ENCODE measurements at places on chromosomes 13 and 19. TPM values are rescaled to one million over a fixed set of nuclear protein-coding genes. Genes with fewer than 3 reads are reported as not detected.
A peak's percentile ranks its signal among the peaks of the same experiment; 100 is the strongest.

GRCh38 chr13:105255472-105255871 is 1280.0 kb downstream of the EFNB2 start:
- DNase-seq: no peak

DNA sequence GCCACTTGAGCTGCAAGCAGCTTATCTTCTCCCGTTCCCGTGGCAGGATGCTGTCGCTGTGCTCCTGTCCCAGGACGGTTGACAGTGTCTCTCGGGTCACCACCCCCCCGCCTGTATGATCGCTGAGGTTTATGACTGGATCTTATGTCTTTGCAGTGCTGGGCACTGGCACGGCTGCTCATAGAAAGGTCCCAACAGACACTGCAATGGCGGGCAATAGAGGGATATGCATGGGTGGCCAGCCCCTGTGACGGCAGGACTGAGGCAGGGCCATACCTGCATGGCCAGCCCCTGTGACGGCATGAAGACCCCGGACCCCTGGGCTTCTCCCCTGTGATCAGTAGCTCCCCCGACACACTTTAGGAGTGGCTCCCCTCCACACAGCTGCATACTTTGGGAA is 307.2 kb downstream of the TEX29 start:
- no peak for DNase-seq

DNA sequence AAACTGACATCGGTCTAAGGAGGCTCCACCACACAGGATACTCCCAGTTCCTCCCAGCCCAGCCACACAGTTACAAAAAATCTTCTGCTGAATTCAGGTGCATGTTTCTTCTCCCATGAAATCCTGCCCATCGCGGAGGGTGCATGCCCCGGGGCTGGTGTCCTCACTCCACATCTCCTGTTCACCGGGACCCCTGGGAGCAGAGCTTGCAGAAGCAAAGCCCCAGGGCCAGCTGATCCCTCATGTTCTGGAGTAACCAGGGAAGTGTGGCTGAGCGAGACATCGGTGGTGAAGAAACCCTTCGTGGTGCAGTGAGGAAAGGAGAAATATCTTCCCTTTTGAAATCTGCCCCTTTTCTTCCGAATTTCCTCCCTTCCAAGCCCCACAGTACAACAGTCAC is 904 bp upstream of the SIGLEC9 start:
- DNase-seq: no peak

DNA sequence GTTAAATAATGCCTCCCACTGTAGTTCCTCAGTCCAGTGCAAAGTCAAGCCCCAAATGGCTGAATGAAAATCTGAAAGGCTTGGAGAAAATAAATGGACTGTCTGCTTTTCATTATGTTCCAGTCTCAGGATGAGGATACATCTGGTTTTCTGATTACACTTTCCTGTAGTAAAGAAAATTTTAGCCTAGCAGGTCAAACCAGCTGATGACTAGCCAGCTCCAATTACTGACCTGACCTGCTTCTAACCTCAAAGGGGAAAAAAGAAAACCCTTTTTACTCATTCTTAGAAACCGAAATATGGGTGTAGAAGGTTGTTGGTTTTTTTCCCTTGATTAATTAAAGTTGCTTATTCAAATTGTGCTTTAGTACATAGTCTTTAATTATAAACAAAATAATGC is 418.4 kb downstream of the EFNB2 start:
- no peak for DNase-seq

DNA sequence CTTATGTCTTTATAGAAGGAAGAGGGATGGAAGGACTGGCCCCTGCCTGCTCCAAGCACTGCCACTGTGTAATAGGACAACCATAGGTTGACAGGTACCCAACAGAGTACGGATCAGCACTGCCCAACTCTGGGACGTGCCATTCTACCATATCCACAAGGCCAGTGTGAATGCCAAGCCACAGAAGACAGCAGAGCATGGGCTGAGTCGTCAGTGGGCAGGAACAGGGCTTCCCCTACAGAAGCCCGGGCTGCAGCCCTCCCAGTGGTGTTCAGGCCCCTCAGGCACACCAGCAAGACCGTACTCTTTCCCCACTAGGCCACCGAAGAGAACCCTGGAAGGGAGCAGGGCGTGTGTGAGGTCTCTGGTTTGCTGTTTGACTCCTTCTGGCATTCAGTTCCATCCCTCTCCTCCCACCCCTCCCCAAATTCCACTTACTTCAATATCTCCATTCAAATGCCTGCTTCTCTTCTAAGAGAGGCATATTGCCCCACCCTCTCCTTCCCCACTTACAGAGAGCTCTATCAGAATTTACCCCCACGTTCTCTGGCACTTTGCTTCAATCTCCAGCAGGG is 209.4 kb downstream of the FOXO1 start:
- no peak for DNase-seq

GRCh38 chr19:50510700-50511068 is 307 bp downstream of the JOSD2 start:
- no peak for DNase-seq

DNA sequence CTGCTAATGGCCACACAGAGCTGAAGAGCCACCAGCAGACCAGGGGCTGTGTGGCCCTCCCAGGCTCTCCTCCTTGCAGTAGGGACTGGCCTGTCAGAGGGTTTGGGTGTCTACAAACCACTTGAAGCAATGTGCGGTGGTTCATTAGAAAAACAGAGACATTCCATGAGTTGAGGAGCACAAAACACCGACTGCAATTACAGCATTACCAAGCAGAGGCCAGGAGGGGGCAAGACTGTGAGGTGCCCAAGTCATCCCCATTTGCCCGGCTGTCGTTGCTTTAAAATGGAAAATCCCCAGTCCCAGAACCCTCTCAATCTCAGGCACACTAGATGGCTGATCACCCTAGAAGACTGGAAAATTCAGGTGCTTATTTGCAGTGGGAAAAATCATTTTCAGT is 15.0 kb downstream of the TMTC4 start:
- DNase-seq: no peak

GRCh38 chr19:47161876-47162489 is 31.3 kb downstream of the SAE1 start:
- DNase-seq: no peak

DNA sequence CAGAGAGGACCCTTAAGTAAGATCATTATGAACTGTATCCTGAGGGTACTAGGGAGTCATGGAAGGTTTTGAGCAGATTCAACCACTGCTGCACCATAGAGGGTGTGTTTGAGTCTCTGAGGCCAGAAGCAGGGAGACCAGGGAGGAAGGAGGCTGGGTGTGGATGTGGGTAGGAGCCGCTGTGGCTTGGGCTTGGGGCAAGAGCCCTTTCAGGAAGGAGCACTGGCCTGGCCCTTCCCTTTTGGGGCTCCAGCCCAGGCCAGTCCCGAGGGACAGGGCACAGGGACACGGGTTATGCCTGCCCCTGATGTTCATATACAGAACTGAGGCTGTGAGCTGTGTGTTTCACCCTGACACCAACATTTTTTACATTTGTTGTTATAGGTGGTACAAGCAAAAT is 7.2 kb downstream of the CIC start:
- DNase-seq: no peak

DNA sequence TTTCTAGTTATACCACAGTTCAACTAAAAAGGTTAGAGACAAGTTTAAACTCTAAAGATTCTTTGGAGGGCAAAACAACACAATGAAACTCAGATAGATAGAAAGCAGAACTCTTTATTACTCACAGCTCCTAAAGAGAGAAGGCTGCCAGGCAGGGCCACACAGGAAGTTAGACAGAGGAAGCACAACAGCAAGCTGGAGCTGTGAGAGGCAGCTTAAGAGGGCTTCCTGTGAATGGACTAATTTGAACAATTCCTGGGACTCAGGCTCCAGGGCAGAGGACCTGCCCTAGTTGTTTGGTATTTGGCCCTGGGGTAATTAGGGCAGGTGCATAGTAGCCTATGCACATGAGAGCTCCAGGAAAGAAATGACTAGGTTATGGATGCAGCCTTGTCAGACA is 803.6 kb downstream of the DIAPH3 start:
- DNase-seq: no peak

DNA sequence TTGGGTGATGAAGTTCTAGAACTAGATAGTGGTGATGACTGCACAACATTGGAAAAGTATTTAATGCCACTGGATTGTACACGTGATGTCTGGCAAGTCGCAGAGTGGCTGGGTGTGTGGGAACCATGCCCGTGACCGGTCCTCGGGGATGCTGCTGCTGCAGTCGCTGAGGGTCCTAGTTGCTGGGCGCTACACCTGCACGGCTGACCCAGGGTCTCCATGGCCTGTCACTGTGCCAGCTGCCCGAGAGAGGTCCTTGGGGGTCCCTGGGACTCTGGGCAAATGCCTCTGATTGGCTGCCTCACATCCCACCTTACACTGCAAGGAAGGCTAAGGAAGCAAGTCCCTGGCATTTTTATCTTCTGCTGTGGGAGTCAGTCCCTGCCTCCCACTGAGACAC is 109.1 kb upstream of the PABPC3 start:
- no peak for DNase-seq

GRCh38 chr19:39047073-39047472 is 14.7 kb upstream of the FBXO27 start:
- no peak for DNase-seq

GRCh38 chr13:51960766-51961165 is 50.5 kb downstream of the ATP7B start:
- no peak for DNase-seq

DNA sequence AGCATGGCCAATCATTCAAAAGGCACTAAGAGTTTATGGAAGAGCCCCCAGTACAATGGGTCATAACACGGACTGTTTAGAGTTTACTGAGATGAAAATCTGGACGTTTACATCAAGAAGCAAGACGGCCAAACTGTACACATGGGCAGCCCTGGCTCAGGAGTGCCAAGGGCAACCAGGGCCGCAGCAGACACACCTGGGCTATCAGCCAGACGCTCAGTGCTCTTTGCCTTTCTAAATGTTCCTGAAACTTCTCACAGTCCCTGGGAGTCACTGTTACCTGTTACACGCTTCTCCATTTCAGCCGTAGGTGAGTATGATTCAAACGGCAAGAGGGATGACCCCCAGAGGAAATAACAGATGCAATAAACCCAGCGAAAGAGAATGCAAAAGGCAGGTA is 64.5 kb downstream of the ABCC4 start:
- no peak for DNase-seq

GRCh38 chr13:32381539-32381938 is 46.4 kb downstream of the N4BP2L1 start:
- peak; percentile 5 for DNase-seq

GRCh38 chr19:11125994-11126685 is 29.4 kb downstream of the SPC24 start:
- DNase-seq: peak; percentile 38

DNA sequence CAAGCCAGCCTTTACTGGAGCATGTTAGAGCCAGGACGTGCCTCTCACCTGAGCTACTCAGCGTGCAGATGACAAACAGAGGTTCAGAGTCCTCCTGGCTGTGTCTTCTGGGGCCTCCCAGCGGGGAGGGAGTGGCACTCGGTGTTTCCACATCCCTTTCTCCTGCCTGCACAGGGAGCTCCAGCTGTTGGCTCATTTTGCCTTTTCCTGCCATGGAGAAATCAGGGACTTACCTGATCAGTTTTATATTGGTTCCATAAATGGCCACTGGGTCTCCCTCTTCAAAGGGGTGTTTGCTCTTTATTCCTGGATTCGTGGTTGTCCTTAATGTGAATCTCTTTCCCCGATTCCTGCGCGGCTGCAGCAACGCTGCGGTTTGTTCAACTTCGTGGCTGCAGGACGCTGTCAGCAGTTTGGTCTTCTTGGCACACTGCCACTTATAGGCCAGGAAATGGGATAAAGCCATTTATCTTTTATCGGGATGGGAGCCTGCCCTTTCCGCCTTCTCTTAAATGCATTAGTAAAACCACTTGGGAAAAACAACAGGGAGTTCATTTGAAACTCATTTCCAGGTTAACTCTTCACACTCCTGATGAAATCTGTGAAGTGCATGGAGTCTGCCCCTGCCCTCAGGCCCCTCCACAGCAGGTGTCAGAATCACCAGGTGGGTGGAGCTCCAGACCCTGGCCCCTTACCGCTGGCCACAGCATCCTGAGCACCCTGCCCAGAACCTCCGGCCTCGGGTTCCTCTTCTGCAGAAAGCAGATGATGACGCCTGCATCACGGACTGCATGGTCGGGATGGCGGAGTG is 39.8 kb upstream of the MCF2L start:
- DNase-seq: no peak

DNA sequence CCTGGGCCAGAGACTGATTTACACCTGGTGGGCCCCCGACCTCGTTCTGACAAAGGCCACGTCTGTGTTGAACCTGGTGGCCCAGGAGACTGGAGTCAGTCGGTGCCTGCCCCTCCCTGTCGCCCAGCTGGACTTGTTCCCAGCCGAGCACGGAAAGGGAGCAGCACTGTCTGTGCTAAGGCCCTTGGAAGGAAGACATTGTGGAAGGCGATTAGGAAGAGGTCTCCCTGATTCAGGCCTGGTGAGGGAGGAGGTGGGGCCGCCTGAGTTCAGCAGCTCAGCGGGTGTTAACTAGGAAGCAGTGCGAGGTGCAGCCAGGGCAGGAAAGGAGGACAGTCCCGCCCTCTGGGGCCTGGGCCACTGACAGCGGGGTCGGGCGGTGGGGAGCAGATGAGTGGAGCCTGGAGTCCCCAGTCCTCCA is 64.7 kb downstream of the GPR12 start:
- DNase-seq: no peak

- DNase-seq: no peak
These were observed 16.9 kb upstream of the PROZ start for GRCh38 chr13:113141601-113141970.

DNA sequence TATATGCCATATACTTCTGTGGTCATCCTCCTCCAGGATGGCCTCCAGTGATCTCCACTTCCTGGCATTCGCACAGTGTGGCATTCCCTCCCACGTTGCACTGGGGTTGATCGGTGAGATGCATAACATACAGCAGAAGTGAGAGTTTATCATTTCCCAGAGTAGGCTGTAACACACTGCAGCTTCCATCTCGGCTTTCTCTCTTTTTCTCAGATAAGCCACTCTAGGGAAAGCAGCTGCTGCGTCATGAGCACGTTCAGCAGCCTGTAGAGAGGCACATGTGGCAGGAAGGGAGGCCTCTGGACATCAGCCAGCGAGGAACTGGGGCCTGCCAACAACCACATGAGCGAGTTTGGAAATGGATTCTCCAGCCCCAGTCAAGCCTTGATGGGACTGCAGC is 807.1 kb downstream of the DIAPH3 start:
- DNase-seq: no peak

- DNase-seq: no peak
These were observed 464.6 kb downstream of the FGF9 start for GRCh38 chr13:22135446-22135845.

HSH2D gene
- not detected for polyA plus RNA-seq

GARIN5A gene
- polyA plus RNA-seq: 2.5 TPM

CAB39L gene
- 2.3 TPM for polyA plus RNA-seq

PIP5K1C gene
- 9.3 TPM for polyA plus RNA-seq

Data from A549 (cell line).